Sciatic nerve (tissue), 2 donors: ENCODE measurements at places on chromosomes 13 and 19.

GRCh38 chr13:105338773-105339172, 1196.7 kb downstream of the EFNB2 start:
- no peak for DNase-seq

DNA sequence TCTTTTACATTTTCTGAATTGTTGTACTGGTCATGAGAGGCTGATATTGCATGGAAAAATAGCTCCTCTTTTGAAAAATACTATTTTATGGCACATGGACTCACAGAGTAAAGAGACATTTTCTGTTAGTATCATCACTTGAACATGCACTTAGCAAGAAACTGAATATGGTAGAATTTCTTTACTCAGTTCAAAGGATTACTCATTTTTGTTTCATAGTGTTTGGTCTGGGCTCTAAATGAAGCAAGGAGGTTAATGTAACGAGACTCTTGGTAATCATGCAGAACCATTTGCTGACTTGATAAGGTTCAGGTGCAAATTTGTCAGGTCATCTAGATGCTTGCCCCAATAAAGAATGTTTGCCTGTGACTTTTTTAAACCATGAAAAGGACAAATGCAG, 63.2 kb downstream of the GPC6 start:
- DNase-seq: no peak

- DNase-seq: no peak
Observed at GRCh38 chr19:46197314-46198070, 32.0 kb upstream of the IGFL1 start.

GRCh38 chr13:48783181-48783630, 129.5 kb downstream of the CYSLTR2 start:
- DNase-seq: peak; percentile 75

DNA sequence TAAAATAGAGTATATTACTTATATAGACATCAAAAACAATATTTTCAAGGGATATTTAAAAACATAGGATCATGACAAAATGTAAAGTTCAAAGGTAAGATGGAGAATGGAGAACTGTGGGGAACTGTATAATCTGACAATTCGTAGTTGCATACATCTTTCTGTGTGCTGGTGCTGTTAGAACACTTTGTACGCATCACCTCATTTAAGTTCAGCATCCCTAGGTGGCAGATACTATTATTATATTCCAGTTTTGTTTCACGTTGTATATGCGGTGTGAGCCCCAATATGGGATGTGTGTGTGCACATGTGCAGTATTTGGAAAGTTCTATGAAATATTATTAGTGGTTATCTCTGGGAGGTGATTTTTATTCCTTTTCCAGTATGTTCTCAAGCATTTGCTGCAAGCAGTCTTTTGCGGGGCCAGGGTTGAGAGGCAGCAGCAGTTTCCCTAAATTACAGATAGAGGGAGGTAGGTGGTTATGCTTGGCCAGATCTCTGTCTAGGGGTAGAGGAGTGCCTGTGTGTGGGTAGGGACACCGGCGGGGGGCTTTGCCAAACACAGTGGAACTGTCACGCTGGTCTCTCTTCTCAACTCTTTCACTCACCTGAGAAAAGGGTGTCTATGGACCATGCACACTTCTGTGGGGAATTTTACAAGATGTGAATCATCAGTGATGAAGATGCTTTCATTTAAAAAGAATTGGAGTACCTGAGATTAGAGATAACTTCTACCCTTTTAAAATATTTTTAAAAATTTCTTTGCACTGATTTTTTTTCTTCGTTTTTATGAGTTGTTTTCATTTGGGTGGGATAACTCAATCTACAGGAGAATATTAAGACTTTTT, 55.6 kb upstream of the ALOX5AP start:
- no peak for DNase-seq

- DNase-seq: no peak
Observed at GRCh38 chr19:40465025-40465556, 454 bp downstream of the BLVRB start.
